ENCODE measurements at places on chromosomes 13 and 19.

DNA sequence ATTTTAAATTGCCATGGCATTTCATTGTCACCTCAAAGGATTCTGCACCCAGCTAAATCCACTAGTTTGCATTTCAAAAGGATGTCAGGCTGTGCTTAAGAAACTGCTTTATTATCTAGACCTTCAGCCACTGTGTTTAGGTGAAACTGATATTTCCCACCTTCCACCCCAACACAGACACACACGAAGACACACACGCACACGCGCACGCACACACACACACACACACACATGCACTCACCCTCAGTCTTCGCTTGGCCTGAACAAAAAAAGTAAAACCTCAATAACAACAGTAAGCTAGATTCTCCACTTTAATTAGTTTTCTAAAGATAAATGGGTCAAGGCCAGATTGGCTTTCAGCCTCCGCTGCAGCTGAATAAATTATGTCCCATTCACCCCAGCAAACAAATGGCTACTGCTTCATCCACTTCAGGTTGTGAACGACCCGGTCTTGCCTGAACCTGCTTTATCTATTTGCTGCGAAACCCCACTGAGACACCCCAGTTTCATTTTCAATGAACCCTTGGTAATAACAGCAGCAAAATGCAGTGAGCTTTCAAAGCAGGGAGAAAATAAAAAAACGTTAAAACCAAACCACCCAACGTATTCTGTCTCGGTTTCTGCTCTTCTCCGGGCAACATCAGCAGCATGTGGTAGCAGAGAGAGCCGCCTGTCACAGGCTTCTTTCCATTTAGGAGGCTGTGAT is 166.8 kb downstream of the DCT start:
- DNase-seq: no peak

GRCh38 chr19:39126312-39127187 is 964 bp downstream of the PAK4 start:
- no peak for DNase-seq

DNA sequence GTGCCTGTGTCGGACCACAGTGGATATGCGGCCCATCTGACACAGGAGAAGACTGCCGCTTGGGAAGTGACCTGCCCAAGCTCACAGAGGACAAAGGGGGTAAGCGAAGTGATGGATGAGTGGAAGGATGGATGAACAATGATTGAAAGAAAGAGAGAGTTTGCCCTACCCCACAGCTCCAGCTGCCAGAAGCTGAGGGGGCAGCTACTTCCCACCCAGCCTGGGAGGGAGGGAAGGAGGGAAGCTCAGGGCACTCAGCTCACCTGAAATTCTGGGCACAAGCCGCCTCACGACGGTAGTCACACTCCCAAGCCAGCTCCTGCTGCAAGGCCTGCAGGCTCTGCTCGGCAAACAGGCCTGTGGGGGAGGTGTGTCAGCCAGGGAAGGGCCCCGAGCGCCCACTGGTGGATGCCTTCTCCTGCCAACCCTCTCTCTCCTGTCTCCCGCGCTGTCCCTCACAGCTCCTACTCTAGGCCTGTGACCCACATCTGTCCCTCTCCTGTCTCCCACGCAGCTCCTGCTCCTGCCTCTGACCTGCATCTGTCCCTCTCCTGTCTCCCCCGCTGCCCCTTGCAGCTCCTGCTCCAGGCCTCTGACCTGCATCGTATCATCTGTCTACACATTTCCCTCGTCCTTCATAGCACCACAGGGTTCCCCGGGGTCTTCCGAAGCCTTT is 12.0 kb upstream of the NUMBL start:
- DNase-seq: no peak

- no peak for DNase-seq
Observed at GRCh38 chr19:6228551-6229215, 51.1 kb downstream of the MLLT1 start.

DNA sequence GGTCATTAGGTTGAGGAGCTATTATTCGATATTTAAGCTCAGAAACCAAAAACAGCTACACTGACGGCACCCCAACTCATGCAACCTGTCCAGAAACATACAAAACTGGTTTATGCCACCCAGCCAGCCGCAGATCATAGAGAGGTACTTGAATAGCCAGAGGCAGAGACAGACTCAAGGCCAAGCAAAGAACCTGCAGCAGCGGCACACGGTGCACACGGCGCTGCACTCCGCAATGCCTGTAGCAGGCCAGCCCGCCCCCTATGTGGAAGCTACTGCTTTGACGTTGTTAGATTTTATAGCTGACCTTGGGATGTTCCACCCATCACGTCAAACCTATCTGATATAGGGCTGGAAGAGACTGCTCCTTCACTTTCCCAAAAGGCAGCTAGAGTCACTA is 11.9 kb upstream of the DHRS12 start:
- DNase-seq: no peak

DNA sequence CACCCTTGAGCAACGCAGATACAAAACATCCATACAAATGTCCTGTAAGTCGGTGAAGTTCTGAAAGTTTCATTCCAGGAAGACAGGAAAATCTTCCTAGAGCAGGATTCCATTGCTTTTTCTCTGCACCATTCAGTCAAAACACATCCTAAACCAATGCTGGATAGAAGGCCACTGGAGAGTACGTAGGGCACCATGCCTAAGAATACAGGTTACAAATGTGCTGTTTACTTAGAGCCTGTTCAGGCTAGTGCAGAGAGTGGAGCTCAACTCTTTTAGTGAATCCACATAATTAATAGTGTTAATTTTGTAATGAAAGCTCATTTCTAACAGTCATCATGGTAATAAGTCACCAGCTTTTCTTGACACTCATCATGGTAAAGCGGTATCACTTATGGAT is 187.6 kb downstream of the NHLRC3 start:
- DNase-seq: no peak

- no peak for DNase-seq
Observed at GRCh38 chr13:61495648-61496047, 80.0 kb upstream of the PCDH20 start.

- DNase-seq: no peak
Observed at GRCh38 chr19:28169168-28169887, 1043.6 kb downstream of the UQCRFS1 start.

- no peak for DNase-seq
Observed at GRCh38 chr19:38765214-38765613, 8.1 kb downstream of the LGALS7 start.

- no peak for DNase-seq
Observed at GRCh38 chr13:27770809-27771208, 21.5 kb upstream of the GSX1 start.

Data from stimulated activated CD4-positive, alpha-beta T cell treated with anti-CD3 and anti-CD28 coated beads, Interleukin-1b, Interleukin-23, amount 100 ng/mL, for 1 hour (primary cell).